ENCODE measurements at places on chromosomes 2 and 18.

- DNase-seq, result no peak
Measured at GRCh38 chr2:143123911-143124310, 5.3 kb upstream of the ARHGAP15 start.

GRCh38 chr2:62337403-62337802 is 141.5 kb downstream of the B3GNT2 start:
- no peak for DNase-seq

DNA sequence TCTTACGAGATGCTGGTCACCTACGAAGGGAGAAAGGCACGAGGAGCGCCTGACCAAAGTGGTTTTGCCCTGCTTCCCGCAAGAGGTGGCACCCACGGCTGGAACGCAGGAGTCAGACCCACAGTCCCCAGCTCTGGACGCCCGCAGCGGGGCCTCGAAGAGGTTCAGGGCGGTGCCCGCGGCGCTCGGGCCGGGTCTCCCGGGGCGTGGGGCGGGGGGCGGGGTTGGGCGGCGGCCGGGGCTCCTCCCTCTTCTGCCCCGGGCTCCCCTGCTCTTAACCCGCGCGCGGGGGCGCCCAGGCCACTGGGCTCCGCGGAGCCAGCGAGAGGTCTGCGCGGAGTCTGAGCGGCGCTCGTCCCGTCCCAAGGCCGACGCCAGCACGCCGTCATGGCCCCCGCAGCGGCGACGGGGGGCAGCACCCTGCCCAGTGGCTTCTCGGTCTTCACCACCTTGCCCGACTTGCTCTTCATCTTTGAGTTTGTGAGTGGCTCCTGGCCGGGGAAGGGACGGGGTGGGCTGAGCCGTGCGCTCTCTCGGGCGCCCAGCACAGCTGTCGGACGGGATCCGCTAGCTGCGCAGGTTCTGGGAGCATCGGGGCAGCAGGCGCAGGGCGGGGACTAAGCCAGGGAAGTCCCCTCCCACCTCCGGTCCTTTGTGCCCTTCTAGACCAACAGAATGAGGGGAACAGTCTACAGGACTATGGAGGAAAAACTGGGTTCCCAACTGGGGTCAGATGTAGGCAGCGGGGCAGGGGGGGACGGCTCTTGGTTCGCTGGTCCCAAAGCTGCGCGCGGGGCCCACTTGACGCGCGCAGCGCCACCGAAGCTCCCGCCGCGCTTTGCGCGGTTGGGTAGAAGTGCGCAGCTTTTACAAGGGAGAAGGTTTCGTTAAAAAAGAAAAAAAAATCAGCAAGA is at the start of gene MAL:
MAL (plus strand) TSS at position 303 of the 914 bp plus-strand sequence; CDS start at position 388, 85 bp downstream.
- DNase-seq, result peak; percentile 57

- no peak for DNase-seq
Measured at GRCh38 chr2:160110674-160111239, 48.3 kb upstream of the PLA2R1 start.

- DNase-seq, result no peak
Measured at GRCh38 chr2:18267501-18267900, 293.0 kb downstream of the RDH14 start.

DNA sequence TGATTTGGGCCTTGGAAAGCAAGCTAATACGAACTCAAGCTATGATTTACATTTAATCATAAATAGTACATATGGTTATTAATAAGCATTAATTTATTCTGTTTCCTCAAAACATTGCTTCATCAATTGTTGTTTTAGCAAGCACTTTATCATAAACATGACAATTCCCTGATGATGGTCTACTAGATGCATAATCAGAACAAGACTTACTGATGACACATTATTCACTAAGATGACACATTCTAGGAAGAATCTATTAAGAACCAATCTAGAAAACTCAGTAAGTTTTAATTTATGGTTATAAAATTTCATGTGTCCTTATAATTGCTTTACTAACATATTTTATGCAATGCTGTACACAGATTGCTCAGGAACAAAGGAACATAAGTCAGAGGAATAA is 815.2 kb downstream of the ERBB4 start:
- no peak for DNase-seq

DNA sequence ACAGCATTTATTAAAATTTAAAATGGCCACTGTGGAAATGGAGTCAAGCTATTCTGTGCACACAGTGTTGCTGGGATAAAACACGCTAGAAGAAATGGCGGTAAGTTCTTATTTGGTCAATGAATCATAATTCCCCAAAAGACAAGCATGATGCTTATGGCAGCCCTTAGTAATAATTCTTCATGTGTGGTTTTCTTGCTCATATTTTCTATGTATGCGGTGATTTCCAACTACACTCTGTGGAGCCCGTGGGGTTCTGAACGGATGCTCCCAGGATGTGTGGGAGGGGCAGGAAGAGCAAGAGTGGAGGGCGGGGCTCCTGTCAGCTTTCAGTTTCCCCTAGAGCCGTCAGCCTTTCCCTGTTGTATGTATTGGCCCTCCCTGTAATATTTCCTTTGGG is 91.7 kb upstream of the RMDN2 start:
- DNase-seq, result peak; percentile 82

All from activated CD4-positive, alpha-beta T cell treated with anti-CD3 and anti-CD28 coated beads, Interleukin-10, Interleukin-2, amounts not matched to agents 100 ng/mL and 50 ng/mL, durations not matched to agents 16 hours and 8 hours (primary cell).